ENCODE measurements at places on chromosomes 1 and 21.

GRCh38 chr1:174447866-174448530 is at the start of gene GPR52:
Gene GPR52, plus strand, starts transcription at chr1:174447964. Its CDS starts 148 bp downstream, at chr1:174448112.
- no peak for DNase-seq

DNA sequence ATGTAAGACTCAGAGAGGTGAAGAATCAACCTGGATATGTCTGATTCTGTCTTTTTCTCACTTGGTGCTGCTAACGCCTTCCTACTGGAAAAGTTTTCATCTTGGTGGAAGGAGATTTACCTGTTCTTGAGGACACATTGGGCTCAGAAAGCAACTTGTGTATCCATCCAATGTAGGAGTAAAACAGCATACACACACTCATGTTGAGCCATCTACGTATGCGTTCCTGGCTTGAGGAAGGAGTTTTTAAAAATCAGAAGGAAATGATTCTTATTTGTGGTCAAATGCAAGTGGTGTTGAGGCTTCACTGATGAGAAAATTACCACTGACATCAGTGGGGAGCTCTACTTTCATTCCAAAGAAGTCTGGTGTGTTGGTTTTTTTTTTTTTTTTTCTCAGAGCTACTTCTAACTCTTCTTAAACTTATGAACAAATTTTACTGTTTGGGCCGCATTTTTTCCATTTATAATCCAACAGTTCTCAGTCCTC is 25.6 kb downstream of the XCL2 start:
- no peak for DNase-seq

DNA sequence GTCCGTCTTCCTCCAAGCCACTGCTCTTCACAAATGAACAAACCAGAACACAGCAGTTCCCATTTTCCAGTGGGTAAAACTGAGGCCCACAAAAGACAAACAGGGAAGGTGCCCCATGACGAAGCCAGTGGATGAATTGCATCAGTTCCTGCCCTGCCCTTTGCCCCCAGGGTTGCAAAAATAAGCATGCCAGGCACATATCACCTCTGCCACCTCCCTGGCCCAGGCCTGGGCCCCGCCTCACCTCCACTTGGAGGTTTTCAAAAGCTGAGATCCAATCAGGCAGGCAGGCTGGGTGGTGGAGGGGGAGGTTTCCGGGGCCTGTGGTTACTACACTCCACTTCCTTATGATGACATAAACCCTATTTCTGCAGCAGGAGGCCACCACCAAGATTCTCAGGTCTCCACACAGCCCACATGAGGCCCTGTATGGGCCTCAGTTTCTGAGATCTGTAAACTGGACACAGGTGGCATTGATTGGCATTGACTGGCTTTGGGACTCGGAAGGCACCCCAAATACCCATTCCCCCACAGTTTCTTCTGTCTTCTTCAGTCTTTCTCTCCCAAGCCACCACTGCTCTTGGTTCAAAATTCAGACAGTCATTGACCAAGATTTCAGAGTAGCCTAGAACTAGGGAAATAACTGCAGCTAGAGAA is 4.1 kb downstream of the KIF21B start:
- no peak for DNase-seq

GRCh38 chr1:181028615-181029014 is 5.2 kb upstream of the MR1 start:
- DNase-seq, result no peak

GRCh38 chr1:75126611-75127101 is 7.5 kb upstream of the LHX8 start:
- DNase-seq, result no peak

- DNase-seq, result no peak
These were observed 24.7 kb downstream of the TNFRSF9 start for GRCh38 chr1:7915826-7916500.

GRCh38 chr1:192707978-192708547 is 72.1 kb downstream of the RGS13 start:
- DNase-seq, result no peak

All from ecto neural progenitor cell (in vitro differentiated cells).